Activated naive CD4-positive, alpha-beta T cell treated with anti-CD3 and anti-CD28 coated beads, Interleukin-2, amount 50 U/mL, for 72 hours (primary cell): ENCODE measurements at places on chromosomes 4 and X.

GRCh38 chr4:57037982-57038604 lies 59.4 kb downstream of the POLR2B start:
- no peak for DNase-seq

DNA sequence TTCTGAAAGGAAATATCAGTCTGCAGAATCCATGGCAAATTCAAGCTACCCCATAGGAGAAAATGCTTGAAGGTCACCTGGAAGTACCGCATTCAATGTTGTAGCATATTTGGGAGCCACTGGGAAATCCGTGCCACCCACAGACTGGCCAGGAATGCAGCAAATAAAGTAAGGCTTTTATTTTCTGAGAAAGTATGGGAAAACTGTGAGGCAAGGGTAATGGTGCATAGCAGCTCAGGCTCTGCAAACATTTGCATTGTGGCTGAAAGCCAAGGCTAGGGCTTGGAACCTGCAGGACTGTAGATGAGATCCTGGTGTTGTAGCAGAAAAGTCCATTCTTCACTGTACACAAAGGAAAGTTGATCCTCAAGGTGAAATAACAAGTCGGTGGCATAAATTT lies 450.9 kb upstream of the NR3C2 start:
- no peak for DNase-seq

GRCh38 chr4:22522206-22522605 lies 6.3 kb upstream of the ADGRA3 start:
- DNase-seq: no peak

- DNase-seq: no peak
Measured at GRCh38 chrX:154799556-154800348, 5.5 kb downstream of the MPP1 start.

GRCh38 chr4:80202741-80203553 lies 5.6 kb downstream of the PRDM8 start:
- DNase-seq: peak; percentile 37

DNA sequence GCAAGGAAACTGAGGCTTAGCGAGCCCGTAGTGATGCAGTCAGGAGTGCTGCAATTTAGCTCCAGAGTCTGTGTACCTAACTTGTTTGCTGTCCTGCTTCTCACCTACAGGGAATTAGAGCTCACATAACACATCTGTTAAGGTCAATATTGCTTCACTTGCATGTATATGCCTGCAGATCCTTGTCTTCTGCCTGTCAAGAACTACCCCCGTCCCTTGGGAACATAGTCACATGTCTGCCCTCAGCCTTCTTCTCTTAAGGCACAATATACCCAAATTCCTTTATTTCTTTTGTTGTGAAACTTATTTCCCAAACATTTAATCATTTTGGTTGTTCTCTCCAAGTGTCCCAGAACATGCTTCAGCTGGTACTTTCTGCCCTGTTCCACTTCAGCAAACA lies 103.3 kb upstream of the LEF1 start:
- DNase-seq: no peak

GRCh38 chrX:71586929-71587328 lies 8.7 kb downstream of the GCNA start:
- DNase-seq: no peak
